Central memory CD4-positive, alpha-beta T cell (primary cell): ENCODE measurements at places on chromosomes 2 and 18.

- no peak for DNase-seq
Measured at GRCh38 chr2:120528051-120528692, 182.2 kb downstream of the INHBB start.

GRCh38 chr2:42812899-42813479, 20.6 kb upstream of the HAAO start:
- no peak for DNase-seq

- DNase-seq, result no peak
Measured at GRCh38 chr2:10863047-10863446, 48.7 kb upstream of the KCNF1 start.

DNA sequence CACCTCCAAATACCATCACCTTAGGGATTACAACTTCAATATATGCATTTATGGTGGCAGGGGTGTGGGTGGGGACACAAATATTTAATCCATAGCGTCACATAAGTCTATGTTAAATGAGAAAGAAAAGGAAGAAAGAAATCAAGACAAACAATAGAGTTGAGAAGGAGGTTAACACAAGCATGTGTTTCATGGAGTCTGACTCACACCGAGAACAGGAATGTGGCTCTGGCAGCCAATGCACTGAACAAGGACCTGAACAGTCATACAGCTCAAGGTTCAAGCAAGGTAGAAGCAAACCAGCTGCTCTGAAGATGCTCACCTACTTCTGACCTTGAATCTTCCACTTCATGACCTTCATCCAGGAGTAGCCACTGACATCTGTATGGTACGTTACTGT, 36.2 kb upstream of the LPIN1 start:
- no peak for DNase-seq

GRCh38 chr18:70931942-70932814, 643.3 kb downstream of the SOCS6 start:
- DNase-seq, result no peak

GRCh38 chr2:230665263-230665691, 47.4 kb upstream of the CAB39 start:
- DNase-seq, result no peak
